NCI-H2081 (cell line): ENCODE measurements at places on chromosomes 13 and 19.

DNA sequence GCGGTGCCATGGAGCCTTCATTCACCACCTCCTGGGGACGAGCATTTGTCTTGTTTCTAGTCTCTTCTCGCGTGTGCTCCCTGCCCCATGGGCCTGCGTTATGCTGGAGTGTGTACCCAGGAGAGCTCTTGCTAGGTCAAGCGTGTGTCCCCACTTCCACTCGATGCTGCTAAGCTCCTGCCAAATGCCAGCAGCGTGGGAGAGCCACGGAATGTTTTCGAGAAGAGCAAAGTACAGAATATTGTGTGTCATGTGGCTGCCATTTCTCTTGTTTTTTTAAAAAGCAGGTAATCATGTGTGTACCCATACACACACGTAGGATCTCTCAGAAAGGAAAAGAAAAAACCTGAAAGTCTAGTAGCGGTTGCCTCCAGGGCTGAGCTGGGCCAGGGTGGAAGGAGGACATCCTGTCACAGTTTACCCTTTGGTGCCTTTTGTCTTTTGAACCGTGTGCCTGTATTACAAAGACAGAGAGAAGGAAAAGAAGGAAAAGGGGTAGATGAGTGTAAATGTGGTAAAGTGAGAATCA, 28.6 kb downstream of the PAK4 start:
- DNase-seq: no peak

DNA sequence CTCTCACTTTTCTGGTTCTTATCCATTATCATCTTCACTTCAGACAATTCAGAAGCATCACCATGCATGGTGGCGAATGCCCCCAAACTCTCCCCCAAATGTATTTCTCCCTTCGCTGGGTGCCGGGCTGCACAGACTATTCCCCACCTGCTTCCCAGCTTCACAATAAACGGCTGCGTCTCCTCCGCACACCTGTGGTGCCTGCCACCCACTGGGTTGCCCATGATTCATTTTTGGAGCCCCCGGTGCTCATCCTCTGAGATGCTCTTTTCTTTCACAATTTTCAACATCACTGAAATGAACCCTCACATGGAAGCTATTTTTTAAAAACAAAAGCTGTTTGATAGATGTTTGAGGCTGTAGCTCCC, 2.8 kb upstream of the F10 start:
- no peak for DNase-seq

- DNase-seq: no peak
Measured at GRCh38 chr13:19596960-19597361, 35.6 kb upstream of the TPTE2 start.

- DNase-seq: no peak
Measured at GRCh38 chr13:110327051-110327721, 20.1 kb downstream of the COL4A2 start.

GRCh38 chr19:33860312-33861090, 63.8 kb downstream of the KCTD15 start:
- no peak for DNase-seq

DNA sequence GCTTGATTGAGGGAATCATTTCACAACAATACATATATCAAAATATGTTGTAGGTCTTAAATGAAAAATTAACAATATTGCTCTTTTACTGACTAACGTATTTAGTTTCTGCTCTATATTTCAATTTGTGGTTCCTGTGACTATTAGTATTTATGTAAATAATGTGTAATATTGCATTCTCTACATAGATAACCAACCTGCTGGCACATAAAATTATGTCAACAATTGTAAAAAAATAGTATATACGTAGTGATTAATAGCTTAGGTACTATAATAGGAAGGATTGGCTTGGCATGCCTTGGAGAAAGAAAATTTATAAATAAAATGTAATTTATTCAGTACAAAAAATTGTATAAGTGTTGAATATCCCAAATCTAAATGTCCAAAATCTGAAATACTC, 1336.1 kb downstream of the PCDH9 start:
- DNase-seq: no peak

- peak; percentile 75 for DNase-seq
Measured at GRCh38 chr13:94550062-94550738, 45.8 kb downstream of the TGDS start.

DNA sequence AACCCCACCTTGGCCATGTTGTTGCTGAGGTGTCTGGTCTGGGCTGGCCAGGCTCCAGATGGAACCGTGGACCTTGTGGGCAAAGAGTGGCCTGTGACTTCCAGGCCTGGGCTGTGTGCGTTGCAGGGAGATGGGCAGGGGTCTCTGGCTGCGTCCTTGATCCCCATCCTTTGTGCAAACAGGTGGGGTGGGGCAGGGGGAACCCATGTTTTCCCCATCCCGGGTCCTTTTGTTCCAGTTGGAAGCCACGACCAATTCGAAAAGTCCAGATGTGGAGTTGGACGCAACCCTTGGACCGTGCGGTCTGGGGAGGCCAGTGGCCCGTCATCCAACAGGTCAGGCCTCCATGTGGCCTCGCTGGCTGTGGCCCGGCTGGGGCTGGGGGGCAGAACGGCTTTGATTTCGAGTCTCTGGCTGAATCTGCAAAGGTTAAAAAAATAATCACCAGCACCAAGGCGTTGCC, 13.1 kb upstream of the COMP start:
- no peak for DNase-seq

DNA sequence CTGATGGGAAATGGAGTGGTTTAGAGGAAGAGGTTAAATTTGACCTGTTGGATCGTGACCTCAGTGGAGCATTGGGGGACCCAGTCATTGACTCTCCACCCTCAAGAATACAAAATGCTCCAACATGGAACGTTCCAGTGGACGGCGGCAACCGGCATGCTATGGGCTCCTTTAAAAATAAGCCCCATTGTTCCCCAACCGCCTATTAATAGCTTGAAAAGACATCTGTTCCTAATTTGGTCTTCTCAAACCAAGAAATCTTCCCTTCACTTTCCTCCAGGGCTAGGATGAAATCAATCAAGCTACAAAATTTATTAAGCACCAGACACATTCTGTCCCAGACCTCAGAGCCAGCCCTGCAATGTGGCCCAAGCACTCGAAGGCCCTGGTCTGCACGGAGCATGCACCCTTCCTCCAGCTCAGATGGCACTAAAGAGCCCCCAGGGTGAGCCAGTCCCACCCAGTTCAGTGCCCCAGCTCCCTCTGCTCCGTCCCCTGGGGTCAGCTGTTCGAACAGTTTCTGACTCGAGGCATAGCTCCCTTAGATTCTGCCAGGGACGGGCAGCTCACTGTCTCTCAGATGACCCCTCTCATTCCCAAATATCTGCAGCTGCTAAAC, 22.5 kb upstream of the VSTM2B start:
- DNase-seq: no peak

- no peak for DNase-seq
Measured at GRCh38 chr13:97011446-97012131, 17.3 kb upstream of the OXGR1 start.

DNA sequence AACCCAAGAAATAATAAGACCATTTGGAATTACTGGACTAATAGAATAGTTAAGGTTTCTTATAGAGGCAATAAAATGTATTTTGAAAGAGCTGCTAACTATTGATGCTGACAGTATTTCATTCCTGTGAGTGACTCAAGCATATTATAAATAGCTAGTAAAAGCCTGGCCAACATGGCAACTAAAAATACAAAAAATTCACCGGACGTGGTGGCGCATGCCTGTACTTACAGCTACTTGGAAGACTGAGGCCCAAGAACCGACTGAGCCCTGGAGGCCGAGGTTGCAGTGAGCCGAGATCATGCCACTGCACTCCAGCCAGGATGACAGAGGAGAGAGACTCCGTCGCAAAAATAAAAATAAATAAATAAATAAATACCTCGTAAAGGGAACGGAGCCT, 5.4 kb upstream of the ICAM3 start:
- DNase-seq: no peak

DNA sequence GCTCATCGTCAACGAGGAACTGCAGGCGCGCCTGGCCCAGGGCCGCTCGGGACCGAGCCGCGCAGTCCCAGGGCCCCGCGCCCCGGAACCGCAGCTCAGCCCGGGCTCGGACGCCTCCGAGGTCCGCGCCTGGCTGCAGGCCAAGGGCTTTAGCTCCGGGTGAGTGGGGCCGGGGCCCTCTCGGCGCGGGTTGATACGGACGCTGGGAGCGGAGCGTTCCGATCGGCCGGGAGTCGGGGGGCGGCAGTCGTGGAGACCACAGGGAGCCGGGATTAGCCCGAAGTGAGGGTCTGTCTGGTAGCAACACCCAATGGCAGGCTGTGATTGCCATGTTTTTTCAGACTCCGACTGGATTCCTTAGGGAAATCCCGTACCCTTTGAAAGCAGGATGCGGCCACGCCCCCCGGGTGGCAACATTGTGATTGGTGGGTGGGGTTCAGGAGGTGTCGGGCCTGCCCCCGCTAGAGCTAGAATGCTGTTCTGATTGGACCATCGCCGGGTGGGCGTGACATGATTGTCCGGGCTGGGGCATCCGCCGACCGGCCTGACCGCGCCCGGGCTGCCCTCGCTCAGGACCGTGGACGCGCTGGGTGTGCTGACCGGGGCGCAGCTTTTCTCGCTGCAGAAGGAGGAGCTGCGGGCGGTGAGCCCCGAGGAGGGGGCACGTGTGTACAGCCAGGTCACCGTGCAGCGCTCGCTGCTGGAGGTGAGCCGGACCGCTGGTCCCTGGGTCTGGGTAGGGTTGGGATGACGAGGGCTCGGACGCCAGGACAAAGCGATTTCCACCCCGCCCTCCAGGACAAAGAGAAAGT, 11.3 kb downstream of the EPS8L1 start:
- DNase-seq: peak; percentile 30

DNA sequence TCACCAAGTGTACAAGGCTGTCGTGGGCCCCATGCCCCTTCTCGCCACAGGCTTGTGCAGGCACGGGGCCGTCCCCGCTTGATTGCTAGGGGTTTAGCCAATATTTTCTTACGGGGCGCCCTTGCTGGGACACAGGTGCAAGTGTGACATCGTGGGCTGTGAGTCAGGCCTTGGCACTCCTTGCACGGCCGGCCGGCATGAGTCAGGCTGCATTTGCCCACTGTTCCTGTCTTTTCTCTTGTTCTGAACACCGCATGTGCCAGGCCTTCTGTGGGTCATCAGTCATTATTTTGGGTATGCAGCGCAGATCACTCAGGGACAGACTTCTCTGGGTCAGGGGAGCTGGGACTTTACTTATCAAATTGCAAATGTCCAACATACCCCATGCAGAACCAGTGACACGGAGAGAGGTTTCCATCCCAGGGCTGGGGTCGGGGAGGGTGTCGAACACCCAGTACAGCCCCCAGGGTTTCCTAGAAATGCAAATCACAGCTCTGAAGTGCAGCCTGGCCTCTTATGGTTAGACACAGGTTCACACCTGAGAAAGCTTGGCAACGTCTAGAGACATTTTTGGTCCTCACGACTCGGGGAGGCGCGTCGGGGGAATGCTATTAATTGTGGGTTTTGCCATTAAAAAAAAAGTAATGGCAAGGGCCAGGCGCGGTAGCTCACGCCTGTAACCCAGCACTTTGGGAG, 22.5 kb upstream of the KLF2 start:
- DNase-seq: no peak

- no peak for DNase-seq
Measured at GRCh38 chr13:44920013-44920412, 69.3 kb downstream of the NUFIP1 start.

- DNase-seq: no peak
Measured at GRCh38 chr13:42354241-42355091, 82.5 kb downstream of the AKAP11 start.

GRCh38 chr13:102800145-102801041, 1.5 kb downstream of the BIVM start:
- DNase-seq: peak; percentile 78

- DNase-seq: no peak
Measured at GRCh38 chr19:28889941-28890670, 322.8 kb downstream of the UQCRFS1 start.

DNA sequence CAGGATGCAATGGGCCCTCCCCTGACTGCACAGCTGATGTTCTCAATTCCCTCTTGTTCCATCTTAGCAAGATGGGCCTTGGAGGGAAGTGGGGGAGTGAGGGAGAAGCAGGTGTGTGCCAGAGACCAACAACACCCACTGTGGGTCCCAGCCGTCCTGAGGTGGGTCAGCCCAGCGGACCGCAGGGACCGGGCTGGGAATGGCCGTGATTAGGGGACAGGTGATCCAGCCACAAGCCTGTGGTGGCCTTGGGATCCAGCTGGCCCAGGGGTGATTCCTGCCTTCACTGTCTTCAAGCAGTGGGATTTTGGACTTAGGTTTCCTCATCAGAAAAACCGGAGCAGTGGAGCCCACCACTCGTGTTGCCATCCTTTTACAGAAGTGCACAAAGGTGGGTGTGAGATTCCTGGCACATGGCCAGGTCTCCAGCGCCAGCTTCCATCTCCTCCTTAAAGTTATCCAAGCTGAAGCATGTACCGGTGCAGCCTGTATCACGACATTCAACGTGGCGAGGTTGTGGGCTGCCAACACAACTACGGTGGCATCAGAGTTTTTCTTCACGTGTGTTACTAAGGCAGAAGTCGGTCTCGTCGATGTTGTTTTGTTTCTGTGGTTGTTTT, 9.0 kb upstream of the ATP11A start:
- no peak for DNase-seq

DNA sequence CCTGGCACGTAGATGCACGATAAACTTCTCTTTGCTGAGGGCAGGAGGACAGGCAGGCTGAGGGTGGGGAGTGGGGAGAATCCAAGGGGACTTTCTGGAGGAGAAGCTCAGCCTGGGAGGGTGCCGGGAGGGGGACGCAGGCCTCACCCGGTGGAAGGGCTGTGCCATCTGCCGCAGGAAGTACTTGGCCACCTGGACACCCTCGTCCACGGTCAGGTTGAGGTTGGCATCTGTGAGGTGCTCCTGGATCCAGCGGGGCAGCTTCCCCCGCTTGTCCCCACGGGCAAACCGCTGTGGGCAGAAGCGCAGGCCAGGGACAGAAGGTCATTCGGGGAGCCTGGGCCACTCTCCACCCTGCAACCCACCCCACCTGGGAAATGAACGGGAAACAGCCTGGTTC, 11.5 kb downstream of the KLC3 start:
- no peak for DNase-seq

DNA sequence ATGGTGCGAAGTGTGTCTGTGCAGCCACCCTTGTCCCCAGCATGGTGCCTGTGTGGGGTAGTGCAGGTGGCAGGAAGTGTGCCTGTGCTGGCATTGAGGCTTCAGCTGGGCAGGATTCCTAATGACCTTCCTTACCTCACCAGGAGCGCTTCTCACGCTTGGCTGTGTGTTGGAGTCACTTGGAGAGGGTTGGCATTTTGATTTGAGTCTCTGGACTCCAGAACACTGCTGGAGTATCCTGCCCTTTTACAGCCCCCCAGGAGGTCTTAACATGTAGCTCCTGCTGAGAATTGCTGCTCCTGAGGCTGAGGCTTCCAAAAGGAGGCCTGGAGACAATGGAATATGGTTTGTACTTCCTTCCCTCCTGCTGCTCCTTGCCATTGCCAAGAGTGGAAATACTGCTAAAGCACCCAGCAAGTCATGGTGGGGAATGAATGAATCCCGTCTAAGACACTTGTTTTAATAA, 87.1 kb downstream of the ARHGEF7 start:
- peak; percentile 81 for DNase-seq

- no peak for DNase-seq
Measured at GRCh38 chr13:35567406-35567980, 91.0 kb upstream of the MAB21L1 start.

GRCh38 chr19:4908781-4909155, 533 bp upstream of the UHRF1 start:
- no peak for DNase-seq

GRCh38 chr19:31730270-31730669, 381.0 kb upstream of the TSHZ3 start:
- no peak for DNase-seq
